Activated T-helper 1 cell treated with anti-CD3 and anti-CD28 coated beads, Interleukin-12 subunit alpha, Interleukin-12 subunit beta, Interleukin-2, Interleukin-4 antibody, amounts not matched to agents 30 ng/mL and 10 ng/mL and 1 ng/mL, durations not matched to agents 14 hours and 24 hours and 36 hours (primary cell): ENCODE measurements at places on chromosomes 7 and 10. TPM values are rescaled to one million over a fixed set of nuclear protein-coding genes. Genes with fewer than 3 reads are reported as not detected.
A peak's percentile ranks its signal among the peaks of the same experiment; 100 is the strongest.

DNA sequence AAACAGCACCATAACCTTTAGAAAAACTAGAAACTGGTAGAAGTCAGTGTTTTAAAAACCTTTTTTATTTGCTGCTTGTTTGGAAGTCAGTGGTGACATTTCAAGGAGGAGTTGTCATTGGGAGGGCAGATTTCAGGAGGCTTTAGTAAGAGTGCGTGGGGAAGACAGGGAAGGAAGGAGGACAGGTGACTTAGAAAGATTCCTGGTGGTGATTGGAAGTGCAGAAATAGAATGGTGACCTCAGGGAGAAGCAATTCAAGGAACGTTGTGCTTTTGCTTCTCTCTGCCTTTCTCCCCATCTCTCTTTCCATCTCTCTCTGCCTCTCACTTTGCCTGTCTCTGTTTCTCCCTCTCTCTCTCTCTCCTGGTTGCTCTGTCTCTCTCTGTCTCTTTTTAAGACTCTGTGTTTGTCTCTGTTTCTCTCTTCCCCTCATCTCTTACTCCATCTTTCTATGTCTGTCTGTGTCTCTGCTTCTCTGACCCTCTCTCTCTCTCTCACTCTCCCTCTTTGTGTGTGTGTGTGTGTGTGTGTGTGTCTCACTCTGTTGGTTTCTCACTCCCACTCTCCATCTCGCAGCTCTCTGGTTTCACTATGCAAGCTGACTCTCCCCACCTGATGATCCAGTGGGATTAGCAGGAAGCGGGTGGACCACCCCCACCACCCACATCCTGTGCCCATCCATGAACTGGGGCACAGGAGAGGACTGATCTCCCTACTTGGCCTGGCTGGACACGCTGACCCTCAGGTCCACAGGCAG lies 10.9 kb upstream of the PFKP start:
- H3K27ac ChIP-seq, result no peak overlapping the region
- H3K36me3 ChIP-seq, result no peaks in the 10 kb centered on the region
- DNase-seq, result no peak
- no peak overlapping the region for H3K4me3 ChIP-seq

The TBRG4 gene
- total RNA-seq, result 176 and 195 TPM in 2 replicates

GRCh38 chr10:15563246-15563645 lies 156.5 kb downstream of the ITGA8 start:
- H3K4me1 ChIP-seq, result no peaks in the 10 kb centered on the region
- no peaks in the 10 kb centered on the region for H3K36me3 ChIP-seq
- no peak overlapping the region for H3K4me3 ChIP-seq
- no peak for DNase-seq
- H3K27me3 ChIP-seq, result peaks cover 2% of the 10 kb centered on the region

DNA sequence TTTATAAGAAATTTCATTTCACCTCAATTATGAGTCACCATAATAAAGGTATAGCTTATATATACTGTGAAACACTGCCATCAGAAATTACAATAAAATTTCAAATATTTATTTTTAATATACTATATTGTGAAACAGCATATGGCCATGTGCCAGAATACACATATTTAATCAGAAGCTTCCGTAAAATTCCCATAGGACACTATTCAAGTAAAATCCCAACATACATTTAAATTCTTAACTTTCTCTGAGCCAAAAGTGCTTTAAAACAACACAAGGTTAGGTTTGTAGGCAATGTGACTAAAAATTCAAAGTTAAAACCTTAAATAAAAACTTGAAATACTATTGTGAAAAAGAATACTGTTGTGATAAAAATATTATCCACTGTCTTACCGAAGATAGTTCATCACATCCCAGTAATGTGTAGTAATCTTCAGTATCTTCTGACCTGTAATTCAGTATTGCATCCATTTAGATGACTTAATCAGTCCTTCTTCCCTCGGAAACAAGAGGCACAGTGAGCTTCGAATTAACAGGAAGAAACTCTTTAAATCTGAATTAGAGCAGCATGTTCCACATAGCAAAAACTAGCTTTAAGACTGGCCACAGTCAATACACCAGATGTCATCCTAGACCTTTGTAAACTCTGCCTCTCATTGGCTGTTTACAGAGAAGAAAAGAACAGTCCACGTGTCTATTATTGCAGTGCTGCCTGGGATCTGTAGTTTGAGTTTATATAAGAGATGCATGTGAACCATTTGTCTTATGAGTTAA lies at the start of gene DNAJC12:
Gene DNAJC12 (minus strand): TSS at position 648 of the 774 bp plus-strand sequence. CDS start 177 bp downstream, at position 471.
- H3K27me3 ChIP-seq, result no peaks in the 10 kb centered on the region
- H3K4me3 ChIP-seq, result peak within 1 kb of the TSS; percentile 84
- H3K4me1 ChIP-seq, result peaks cover 22% of the 10 kb centered on the region
- H3K27ac ChIP-seq, result peak within 1 kb of the TSS; percentile 42
- no peaks in the 10 kb centered on the region for H3K36me3 ChIP-seq

DNA sequence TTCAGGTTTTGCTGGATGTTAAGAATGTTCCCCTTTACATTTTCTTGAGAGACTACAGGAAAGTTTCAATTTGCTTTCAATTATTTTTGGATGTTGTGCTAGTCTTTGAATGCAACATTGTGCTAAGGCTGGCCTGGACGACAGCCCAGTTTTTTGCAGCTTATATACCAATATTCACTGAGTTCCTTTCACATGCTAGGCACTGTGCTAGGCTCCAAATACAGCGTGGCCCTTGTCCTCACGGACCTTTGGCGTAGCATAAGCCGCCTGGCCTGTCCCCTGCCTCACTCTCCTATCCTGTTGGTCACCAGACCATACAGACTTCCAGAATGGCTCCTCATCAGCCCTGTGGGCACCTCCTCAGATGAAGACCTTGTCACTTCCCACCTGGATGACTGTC lies 19.5 kb upstream of the HSPA12A start:
- H3K27me3 ChIP-seq, result peaks cover 8% of the 10 kb centered on the region
- no peak for DNase-seq
- H3K36me3 ChIP-seq, result no peaks in the 10 kb centered on the region
- H3K4me1 ChIP-seq, result no peaks in the 10 kb centered on the region
- no peak overlapping the region for H3K27ac ChIP-seq
- no peak overlapping the region for H3K4me3 ChIP-seq

DNA sequence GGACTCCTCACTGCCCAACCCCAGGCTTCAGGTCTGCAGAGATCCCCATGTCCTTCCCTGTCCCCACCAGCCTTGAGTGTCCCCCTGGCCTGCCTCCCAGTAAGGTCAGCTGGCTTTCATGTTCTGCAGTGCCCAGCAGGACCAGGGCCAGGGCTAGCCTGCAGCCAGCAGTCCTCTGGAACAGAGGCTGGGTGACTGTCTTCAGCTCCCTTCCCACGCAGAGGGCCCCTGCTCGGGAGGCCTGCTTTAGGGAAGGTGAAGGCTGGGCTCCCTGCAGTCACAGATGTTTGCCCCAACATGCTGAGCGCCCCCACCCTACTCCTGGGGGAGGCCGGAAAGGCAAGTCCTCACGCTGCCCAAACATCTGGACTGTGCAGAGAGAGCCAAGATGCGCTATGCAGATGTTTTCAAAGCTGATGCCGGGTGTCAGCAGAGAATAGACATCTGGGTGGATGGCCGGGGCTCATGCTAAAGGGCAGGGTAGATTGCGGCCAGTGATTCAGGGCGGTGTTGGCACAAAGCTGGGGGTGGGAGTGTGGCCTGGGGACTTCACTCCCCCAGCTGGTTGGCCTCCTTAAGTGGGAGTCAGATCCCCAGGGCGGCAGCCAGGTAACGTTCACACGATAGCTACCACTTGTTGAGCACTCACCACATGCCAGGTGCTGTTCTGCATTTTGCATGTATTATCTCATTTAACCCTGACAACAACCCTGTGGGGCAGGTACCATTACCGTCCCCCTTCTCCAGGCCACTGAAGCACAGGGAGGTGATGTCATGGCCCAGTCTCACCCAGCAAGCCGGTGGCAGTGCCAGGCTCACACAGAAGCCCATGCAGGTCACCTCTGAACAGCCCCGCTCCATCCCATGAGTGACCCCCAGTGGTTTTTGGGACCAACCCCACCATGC lies 71.2 kb upstream of the COL13A1 start:
- peaks cover 11% of the 10 kb centered on the region for H3K4me1 ChIP-seq
- peaks cover 6% of the 10 kb centered on the region for H3K27me3 ChIP-seq
- no peak for DNase-seq
- no peaks in the 10 kb centered on the region for H3K36me3 ChIP-seq

DNA sequence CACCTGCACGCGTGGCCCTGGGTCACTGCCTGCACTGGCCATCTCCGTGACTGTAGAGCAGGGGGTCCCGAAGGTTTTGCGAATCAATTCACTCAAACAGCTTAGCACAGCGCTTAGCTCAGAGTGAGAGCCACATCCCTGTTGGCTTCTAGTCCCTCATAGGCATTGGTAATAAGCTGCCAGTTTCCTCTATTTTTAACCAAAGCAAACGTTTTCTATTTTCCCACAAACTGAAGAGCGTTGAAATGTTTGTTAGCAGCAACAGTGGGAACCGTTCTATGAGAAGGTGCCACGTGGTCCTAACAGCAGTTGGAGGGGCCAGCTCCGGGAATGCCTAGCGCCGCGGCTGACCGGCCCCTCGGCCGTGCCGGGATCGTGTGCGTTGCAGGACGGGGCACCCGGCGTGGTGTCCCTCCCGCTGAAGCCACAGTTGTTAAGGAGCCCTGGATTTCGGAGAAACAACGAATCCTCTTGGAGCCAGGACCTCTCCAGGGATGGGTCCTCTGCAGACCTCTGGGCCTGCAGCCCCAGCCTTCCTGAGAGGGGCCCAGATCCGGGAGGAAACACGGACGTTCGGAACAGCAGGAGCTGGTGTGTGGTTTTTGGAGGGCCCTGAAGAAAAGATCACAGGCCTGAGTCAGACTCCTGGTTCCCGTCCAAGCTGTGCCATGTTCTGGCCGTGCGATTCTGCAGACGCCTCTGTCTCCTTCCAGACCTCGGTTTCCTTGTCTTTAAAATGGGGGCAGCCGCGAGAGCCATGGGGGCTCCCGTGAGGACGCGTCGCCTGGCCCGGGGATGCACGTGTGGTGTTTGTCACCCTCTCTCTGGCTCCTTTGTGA lies 40.3 kb downstream of the FAM20C start:
- DNase-seq, result no peak
- no peaks in the 10 kb centered on the region for H3K36me3 ChIP-seq
- no peaks in the 10 kb centered on the region for H3K4me1 ChIP-seq
- no peaks in the 10 kb centered on the region for H3K27me3 ChIP-seq

DNA sequence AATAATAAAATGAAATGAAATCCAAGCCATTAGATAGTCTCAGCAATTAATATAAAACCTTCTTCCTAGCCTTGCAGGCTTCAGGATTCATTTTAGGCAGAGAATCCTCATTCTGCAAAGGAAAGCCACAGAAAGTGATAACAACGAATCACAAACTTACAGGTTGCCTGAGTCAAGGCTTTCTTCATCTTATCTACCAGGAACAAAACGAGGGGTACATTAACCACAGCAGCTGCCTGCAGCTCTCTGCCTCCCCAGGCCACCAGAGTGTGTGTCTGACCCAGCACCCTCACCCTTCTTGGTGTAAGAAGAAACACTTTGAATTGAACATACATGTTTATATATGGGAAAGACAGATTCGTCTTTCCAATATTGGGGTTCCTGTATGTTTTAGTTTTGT lies 12.5 kb upstream of the TNS3 start:
- peaks cover 2% of the 10 kb centered on the region for H3K27me3 ChIP-seq
- H3K4me3 ChIP-seq, result no peak overlapping the region
- H3K36me3 ChIP-seq, result no peaks in the 10 kb centered on the region
- no peaks in the 10 kb centered on the region for H3K4me1 ChIP-seq

The ARHGEF5 gene
- 8.0 and 9.1 TPM in 2 replicates for total RNA-seq

- DNase-seq, result no peak
- H3K4me1 ChIP-seq, result no peaks in the 10 kb centered on the region
- H3K27ac ChIP-seq, result no peak overlapping the region
- no peak overlapping the region for H3K4me3 ChIP-seq
Measured at GRCh38 chr7:22320416-22320815, 36.5 kb downstream of the RAPGEF5 start.

The AGAP6 gene
- 25.0 and 27.6 TPM in 2 replicates for total RNA-seq

The TLX1 gene
- total RNA-seq, result not detected in 2 replicates

DNA sequence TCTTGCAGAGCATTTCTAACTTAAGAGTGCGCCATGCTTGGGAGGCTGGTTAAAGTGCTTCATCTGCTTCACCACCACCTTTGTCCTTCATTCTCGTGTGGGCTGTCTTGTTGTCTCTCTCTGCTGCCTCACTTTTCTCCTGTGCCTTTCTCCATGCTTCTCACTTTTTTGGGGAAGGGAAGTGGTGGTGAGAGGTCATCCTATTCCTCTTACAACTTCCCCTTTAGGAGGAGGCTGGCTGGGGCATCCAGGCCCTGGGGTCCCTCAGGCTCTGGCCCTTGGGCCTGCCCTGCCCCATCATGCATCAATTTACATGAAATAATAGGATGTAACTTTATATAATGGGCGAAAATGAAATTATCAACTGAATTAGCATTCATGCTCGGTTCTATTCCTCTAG lies 39.9 kb upstream of the PIP4K2A start:
- no peak for DNase-seq
- H3K4me1 ChIP-seq, result peaks cover 8% of the 10 kb centered on the region
- peaks cover 2% of the 10 kb centered on the region for H3K27me3 ChIP-seq
- H3K36me3 ChIP-seq, result no peaks in the 10 kb centered on the region
- H3K4me3 ChIP-seq, result no peak overlapping the region

DNA sequence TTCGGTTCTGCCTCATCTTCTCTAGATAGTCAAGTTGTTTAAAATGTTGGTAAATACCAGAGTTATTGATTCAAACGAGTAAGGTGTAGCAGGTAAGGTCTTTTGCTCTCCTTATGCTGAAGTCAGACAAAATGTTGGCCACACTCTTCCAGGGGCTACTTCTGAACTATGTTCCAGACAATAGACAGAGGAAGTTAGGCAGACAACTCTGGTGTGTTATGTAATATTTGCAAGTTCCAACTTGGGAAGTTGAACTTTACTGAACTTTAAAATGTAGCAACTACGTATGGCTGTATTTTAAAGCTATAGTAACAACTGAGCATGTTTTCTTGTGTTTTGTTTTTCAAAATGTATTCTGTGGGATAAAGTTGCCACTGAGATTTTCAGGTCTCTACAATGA lies 125.7 kb upstream of the NEBL start:
- H3K27ac ChIP-seq, result no peak overlapping the region
- H3K27me3 ChIP-seq, result no peaks in the 10 kb centered on the region
- no peaks in the 10 kb centered on the region for H3K36me3 ChIP-seq
- no peak overlapping the region for H3K4me3 ChIP-seq
- DNase-seq, result no peak

The POLR2J gene
- 49.7 and 55.3 TPM in 2 replicates for total RNA-seq

DNA sequence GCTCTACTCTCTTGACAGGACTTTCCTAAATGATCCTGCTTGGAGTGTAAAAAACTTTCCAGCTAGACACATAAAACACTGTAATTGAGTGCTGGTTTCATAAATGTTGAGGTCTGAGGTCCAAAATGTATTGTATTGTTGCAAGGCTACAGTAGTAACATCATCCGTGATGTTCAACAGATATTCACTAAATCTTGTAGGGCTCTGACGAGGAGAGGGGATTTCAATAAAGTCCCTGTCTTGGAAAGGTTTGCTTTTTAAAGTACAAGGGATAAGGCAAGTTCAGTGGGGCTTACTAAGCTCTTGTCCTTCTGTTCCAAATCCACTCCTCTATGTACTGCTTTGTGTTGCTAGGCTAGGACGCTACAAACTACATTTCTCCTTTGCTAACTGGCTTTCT lies 48.9 kb downstream of the FHIP2A start:
- H3K4me3 ChIP-seq, result no peak overlapping the region
- H3K27ac ChIP-seq, result no peak overlapping the region
- peaks cover 7% of the 10 kb centered on the region for H3K4me1 ChIP-seq
- no peak for DNase-seq
- H3K27me3 ChIP-seq, result peaks cover 6% of the 10 kb centered on the region
- H3K36me3 ChIP-seq, result peaks cover 7% of the 10 kb centered on the region
